Fibroblast of skin of left quadriceps (primary cell): ENCODE measurements at places on chromosomes 5 and 9.

GRCh38 chr5:159971931-159972461 is 36.9 kb upstream of the TTC1 start:
- no peak for DNase-seq

- DNase-seq: no peak
Observed at GRCh38 chr5:161414037-161414436, 132.5 kb downstream of the GABRB2 start.

DNA sequence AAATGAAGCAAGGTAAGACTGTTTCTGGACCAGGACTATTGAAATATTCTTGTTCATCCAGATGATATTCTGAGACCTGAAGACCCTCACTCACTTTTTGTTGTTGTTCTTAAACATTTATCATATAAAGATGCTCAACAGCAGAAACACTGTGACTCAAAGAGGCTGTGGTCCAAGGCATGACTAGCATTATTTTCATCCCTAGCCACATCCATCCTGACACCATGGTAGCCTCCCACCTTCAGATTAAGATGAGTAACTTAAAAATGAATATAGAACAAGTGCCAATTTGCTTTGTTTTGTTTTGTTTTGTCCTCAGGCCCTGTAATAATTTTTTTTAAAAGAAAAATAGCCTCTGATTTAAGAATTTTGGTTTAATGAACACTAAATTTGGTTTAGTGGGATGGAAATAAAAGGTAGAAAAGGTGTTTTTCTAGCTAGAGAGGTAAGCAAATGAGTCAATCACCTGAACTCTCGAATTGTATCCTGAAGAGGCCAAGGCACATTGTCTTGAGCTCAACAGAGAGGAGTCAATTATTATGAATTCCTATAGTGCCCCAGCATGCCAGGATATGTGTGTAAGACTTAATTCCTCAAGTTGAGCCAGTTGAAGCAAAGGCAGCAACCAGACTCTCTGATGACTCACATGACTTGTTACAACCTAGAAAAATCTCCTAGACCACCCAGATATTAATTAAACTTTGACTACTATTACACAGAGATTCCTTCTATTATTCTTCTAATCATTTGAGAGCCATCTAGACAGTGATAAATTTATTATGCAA is 380.1 kb upstream of the TUSC1 start:
- peak; percentile 17 for DNase-seq

DNA sequence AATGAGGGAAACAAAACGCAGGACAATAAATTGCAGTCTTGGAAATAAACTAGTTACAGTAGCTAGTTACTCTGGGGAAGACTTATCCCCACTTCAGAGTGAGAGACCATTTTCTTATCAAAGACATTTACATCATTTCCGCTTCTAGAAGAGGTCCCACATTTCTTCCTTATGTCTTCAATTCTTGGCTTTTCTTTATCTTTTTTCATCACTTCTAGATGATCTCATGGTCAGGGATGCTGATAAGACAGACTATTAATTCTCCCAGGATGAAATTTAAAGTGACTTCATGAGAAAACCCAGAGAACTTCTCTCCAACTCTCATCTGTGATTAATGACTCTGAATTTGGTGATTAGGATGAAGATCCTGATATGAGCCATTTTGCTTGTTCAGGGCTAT is 229.1 kb downstream of the MTRR start:
- no peak for DNase-seq

- no peak for DNase-seq
Observed at GRCh38 chr9:125949703-125950460, 202.7 kb downstream of the PBX3 start.

DNA sequence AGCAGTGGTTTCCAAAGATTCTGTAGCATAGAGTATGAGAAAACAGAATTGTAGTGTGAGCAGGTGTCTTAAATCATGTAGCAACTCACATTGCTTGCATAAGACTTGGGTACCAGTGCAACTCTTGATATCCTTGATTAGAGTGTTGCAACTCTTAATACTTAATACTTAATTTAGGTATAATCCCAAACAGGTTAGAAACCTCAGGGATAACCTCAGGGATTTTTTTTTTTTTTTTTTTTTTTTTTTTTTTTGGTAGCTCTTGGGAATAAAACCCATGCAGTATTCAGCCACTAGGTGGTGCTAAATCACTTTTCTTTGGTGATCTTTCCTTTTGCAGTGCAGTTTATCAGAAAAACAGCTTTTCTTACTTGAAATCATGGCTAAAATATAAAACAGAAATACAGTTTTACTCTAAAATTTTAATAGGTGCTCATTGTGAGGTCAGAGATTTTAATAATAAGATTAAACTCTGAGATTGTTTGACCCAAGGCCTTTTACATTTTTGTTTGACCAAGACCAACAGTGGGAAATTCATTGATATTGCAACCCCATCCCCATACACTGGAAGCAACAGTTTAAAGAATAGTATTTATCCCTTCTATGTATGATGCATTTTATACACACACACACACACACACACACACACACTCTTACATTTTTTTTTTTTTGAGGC is 55.3 kb downstream of the ERAP1 start:
- peak; percentile 31 for DNase-seq

DNA sequence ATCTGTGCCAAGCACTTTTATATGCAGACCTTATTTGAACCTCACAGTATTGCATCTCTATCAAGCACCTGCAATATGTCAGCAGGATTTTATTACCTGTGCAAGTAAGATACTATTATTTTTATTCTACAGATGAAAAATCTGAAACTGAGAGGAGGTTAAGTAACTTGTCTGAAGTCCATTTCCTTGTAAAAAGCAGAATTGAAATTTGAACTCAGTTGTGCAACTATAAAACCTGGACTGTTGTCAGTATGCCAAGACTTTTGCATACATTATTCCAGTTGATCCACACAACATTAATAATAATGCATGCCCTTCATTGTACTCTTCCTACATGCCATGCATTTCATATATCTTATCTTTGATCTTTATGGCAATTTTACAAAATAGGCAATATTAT is 82.2 kb upstream of the BRINP1 start:
- no peak for DNase-seq

DNA sequence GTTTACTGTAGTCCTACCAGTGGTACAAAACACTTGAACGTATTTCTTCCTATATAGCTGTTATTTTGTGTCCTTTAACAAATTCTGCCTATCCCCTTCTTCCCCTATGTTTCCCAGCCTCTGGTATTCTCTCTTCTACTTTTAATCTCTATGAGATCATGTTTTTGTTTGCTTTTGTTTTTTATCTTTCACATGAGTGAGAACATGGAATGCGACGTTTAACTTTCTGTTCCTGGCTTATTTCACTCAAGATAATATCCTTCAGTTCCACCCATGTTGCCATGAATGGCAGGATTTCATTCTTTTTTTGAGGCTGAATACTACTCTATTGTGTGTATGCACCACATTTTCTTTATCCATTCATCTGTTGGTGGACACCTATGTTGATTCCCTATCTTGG is 634.4 kb upstream of the WWC1 start:
- DNase-seq: no peak

DNA sequence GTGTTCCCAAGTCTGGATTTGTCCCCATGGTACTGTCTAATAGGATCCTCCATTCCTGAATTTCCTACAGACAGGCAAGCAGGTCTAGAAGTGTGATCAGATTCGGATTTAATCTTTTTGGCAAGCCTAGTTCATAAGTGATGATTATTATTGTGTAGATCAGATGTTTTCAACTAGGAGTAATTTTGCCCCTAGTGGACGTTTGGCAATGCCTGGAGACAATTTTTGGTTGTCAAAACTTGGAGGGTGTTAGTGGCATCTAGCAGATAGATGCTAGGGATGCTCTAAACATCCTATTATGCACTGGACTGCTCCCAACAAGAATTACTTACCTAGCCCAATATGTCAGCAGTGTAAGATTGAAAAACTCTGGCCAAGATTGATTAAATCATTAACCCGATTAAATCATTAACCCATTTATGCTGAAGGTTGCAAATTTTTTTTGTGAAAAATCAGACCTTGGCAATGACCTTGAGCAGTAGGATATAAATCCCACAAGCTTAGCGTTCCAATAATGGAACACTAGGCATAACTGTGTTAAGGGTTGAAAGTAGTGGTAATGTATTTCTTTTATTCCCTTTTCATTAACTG is 28.2 kb downstream of the TCERG1 start:
- DNase-seq: no peak

DNA sequence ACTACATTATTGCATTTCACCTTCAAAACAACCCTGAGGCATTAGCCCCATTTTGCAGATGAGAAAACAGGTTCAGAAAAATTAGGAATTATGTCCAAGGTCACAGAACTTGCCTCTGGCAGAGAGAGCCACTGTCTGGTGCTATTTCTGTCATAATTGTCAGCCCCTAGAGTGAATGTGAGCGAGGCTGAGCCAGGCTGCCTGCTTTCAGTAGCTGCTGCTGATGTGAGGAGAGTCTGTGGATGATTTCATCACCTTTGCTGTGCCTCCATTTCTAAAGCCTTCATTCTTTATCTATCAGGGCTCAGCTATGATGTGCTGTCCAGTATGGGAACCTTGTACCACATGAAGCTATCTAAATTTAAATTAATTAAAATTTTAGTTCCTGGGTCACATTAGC is 71.4 kb downstream of the INSYN2B start:
- DNase-seq: no peak

GRCh38 chr9:28234894-28235277 is 661.6 kb upstream of the C9orf72 start:
- DNase-seq: peak; percentile 62

GRCh38 chr5:87393331-87393730 is 19.4 kb downstream of the CCNH start:
- peak; percentile 65 for DNase-seq

DNA sequence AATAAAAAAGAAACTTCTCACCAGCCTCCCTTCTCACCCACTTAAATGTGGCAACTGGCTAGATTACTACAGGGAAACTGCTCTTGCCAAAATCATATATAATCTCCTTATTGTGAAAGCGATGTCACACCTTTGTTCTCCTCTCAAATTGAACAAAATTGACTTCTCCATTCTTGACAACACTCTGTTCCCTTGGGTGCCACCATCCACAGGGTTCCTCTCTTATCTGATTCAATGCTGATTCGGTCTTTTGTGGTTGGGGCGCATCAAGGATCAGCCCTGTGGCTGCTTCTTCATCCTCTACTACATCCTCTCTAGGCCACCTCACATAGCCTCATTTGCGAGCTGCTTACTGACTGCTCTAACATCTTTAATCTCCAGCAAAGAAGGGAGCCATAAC is 86.1 kb downstream of the EDIL3 start:
- DNase-seq: no peak

- DNase-seq: no peak
Observed at GRCh38 chr9:134060546-134060945, 7.3 kb downstream of the BRD3 start.

DNA sequence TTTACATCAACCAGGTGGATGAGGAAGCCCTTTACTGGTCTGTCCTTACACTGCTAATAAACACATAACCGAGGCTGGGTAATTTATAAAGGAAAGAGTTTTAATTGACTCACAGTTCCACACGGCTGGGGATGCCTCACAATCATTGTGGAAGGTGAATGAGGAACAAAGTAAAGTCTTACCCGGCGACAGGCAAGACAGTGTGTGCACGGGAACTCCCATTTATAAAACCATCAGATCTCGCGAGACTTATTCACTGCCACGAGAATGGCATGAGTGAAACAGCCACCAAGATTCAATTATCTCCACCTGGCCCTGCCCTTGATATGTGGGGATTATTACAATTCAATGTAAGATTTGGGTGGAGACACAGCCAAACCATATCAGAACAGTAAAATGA is 67.3 kb upstream of the GRAMD2B start:
- no peak for DNase-seq

GRCh38 chr9:130039528-130040147 is 3.4 kb downstream of the FNBP1 start:
- no peak for DNase-seq

- no peak for DNase-seq
Observed at GRCh38 chr5:108942701-108943100, 195.0 kb downstream of the FER start.

GRCh38 chr5:1535646-1536045 is 11.9 kb upstream of the LPCAT1 start:
- no peak for DNase-seq

DNA sequence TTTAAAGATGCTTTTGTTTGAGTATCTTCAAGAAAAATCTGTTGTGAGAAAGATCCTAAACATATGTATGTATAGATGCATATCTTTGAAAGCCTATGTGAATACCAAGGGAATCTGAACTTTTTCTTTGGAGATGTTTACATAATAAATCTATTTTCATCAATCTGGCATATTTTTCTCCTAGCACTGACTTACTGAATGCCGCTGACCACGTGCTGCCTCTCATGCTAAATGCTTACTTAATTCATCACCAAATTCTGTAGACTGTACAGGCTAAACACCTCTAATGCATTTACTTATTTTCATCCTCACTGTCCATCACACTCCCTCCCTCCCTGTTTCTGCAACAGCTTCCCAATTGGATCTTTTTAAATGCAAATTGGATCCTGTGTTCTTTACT is 566.2 kb upstream of the WWC1 start:
- DNase-seq: peak; percentile 61
